K562 (cell line): ENCODE measurements at places on chromosomes 5 and 9. TPM values are rescaled to one million over a fixed set of nuclear protein-coding genes. Genes with fewer than 3 reads are reported as not detected.
A peak's percentile ranks its signal among the peaks of the same experiment; 100 is the strongest.

- H3K36me3 ChIP-seq: no peaks in the 10 kb centered on the region
- no peak overlapping the region for H3K27ac ChIP-seq
- no peaks in the 10 kb centered on the region for H3K4me1 ChIP-seq
- no peak overlapping the region for H3K4me3 ChIP-seq
Observed at GRCh38 chr9:132018957-132019405, 60.7 kb downstream of the MED27 start.

- DNase-seq: no peak
- H3K4me1 ChIP-seq: no peaks in the 10 kb centered on the region
- H3K27me3 ChIP-seq: no peaks in the 10 kb centered on the region
- no peak overlapping the region for H3K27ac ChIP-seq
Observed at GRCh38 chr9:115374724-115375268, 256.8 kb upstream of the TNC start.

GRCh38 chr9:137275588-137276472 lies 1.7 kb upstream of the TOR4A start:
- H3K4me3 ChIP-seq: no peak overlapping the region
- no peak for DNase-seq
- H3K27ac ChIP-seq: peak overlapping the region; percentile 98
- H3K36me3 ChIP-seq: peaks cover 52% of the 10 kb centered on the region; the same call in 1 of the 3 replicates

DNA sequence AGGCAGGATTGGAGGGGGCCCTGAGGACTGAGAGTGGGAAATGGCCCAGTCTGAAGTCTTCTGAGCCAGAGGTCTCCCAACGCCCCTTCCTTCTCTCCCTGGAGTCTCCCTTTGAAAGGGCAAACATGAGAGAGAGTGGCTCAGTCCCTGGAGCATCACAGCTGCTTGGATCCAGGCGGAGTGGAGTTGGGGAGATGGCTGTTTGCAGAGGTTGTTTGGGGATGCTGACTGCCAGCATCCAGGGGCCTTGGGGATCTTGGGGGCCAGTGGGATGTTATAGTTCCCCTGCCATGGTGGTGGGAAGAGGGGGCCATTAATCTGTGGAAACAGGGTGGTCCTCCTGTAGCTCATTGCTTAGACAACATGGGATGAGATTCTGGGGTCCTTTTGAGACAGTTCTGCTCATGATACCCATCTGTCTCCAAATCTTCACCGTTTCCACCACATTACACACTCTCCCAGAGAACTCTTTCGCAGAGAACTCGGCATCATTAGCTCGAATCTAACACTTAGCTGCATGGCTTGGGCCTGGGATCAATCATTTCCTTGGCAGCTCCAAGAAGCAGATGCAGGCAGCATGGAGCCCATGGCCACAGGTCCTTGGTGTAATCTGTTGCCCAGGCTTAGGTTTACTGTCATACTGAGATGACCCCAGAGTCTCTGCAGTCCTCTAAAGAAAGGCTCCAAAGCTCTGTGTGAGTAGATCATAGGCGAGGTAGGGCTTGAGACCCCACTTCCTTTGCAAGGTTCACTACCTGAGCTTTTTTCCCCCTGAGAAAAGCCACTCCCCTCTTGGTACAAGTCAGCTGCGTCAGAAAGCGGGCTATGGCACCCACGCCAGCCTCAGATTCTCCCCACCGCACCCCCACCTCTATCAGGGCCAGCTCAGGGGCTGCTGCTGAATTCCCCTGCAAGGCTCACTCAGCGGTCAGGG lies 54.4 kb upstream of the SH3PXD2B start:
- DNase-seq: no peak
- no peaks in the 10 kb centered on the region for H3K36me3 ChIP-seq
- peaks cover 18% of the 10 kb centered on the region for H3K27me3 ChIP-seq
- no peak overlapping the region for H3K4me3 ChIP-seq
- H3K27ac ChIP-seq: no peak overlapping the region

GRCh38 chr5:69368458-69369339 lies 621 bp downstream of the AK6 start:
- H3K4me3 ChIP-seq: peak overlapping the region; percentile 70
- no peaks in the 10 kb centered on the region for H3K27me3 ChIP-seq
- peak overlapping the region; percentile 99 for H3K27ac ChIP-seq
- DNase-seq: peak; percentile 38
- peaks cover 42% of the 10 kb centered on the region for H3K36me3 ChIP-seq

GRCh38 chr9:136013116-136013515 lies 51.9 kb upstream of the UBAC1 start:
- H3K27me3 ChIP-seq: no peaks in the 10 kb centered on the region
- no peak overlapping the region for H3K4me3 ChIP-seq
- no peaks in the 10 kb centered on the region for H3K4me1 ChIP-seq
- H3K36me3 ChIP-seq: peaks cover 60% of the 10 kb centered on the region; the same call in 1 of the 3 replicates

The EIF4E1B gene
- not detected in 2 replicates for total RNA-seq

DNA sequence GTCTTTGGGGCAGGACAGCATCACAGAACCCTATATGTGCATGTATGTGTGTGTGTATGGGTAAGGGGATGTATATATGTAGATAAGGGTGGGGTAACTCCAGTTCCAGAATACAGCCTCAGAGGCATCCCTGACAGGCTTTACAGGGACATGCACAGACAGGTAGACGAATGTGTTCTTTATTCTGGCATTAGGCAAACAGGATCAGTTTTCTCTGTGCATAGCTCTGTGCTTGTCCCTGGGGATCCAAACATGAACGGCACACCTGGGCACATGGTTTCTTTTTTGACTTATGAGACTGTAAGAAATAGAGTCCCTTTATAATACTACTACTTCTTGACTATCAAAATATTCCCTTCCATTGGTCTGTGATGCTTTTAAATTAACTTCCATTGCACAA lies 120.6 kb downstream of the TRIO start:
- no peaks in the 10 kb centered on the region for H3K27me3 ChIP-seq
- H3K36me3 ChIP-seq: no peaks in the 10 kb centered on the region
- H3K4me1 ChIP-seq: peaks cover 18% of the 10 kb centered on the region
- H3K27ac ChIP-seq: no peak overlapping the region
- no peak overlapping the region for H3K4me3 ChIP-seq
- DNase-seq: no peak
